ENCODE measurements at places on chromosomes 16 and 17. TPM values are rescaled to one million over a fixed set of nuclear protein-coding genes. Genes with fewer than 3 reads are reported as not detected.

KRT28 gene
- total RNA-seq: not detected

SEZ6 gene
- 0.49 TPM for total RNA-seq

TBC1D3E gene
- total RNA-seq: not detected

DNA sequence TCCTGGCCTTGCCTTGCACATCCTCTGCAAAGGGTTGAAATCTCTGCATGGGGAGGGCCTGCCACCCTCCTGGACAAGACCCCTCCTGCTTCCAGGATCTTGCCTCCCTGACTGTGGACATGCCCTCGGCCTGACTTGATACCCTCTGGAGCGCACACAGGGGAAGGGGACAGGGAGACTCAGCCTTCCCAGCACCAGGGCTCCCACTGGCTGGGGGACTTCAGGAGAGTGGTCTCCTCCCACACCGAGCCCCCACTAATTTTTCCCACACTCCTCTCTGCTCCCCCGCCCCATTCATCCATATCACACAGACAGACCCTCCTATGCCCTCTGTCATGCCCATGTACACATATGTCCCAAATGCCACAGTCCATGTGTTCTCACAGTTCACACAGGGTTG, 14.3 kb downstream of the SGCA start:
- DNase-seq: no peak

GRCh38 chr16:66662445-66663194, 33.9 kb downstream of the CMTM4 start:
- no peak for DNase-seq

GRCh38 chr16:21645261-21645721, 7.1 kb downstream of the IGSF6 start:
- DNase-seq: peak; percentile 36

- no peak for DNase-seq
Observed at GRCh38 chr16:87968541-87968940, 17.3 kb downstream of the BANP start.
